A549 treated with RU486 at 1 μM for 4 hours (cell line): ENCODE measurements at places on chromosomes 1 and 21. TPM values are rescaled to one million over a fixed set of nuclear protein-coding genes. Genes with fewer than 3 reads are reported as not detected.

The CSMD2 gene
- not detected in 5 replicates for total RNA-seq

The E2F2 gene
- total RNA-seq: 2.8 to 3.4 TPM (median 2.9 TPM) in 5 replicates

The PRAMEF7 gene
- total RNA-seq: not detected in 5 replicates

The FCN3 gene
- not detected in 5 replicates for total RNA-seq

The MYOG gene
- total RNA-seq: not detected in 5 replicates

The AUNIP gene
- 5.8 to 7.8 TPM (median 6.4 TPM) in 5 replicates for total RNA-seq

The NSUN4 gene
- 11.1 to 13.0 TPM (median 12.1 TPM) in 5 replicates for total RNA-seq

The LCE2A gene
- total RNA-seq: not detected in 5 replicates

The CYYR1 gene
- not detected in 5 replicates for total RNA-seq

The REN gene
- total RNA-seq: not detected in 5 replicates

The GUK1 gene
- 113 to 156 TPM (median 145 TPM) in 5 replicates for total RNA-seq

The ADSS2 gene
- total RNA-seq: 27.7 to 59.0 TPM (median 50.3 TPM) in 5 replicates
